ENCODE measurements at places on chromosomes 2 and 18.

DNA sequence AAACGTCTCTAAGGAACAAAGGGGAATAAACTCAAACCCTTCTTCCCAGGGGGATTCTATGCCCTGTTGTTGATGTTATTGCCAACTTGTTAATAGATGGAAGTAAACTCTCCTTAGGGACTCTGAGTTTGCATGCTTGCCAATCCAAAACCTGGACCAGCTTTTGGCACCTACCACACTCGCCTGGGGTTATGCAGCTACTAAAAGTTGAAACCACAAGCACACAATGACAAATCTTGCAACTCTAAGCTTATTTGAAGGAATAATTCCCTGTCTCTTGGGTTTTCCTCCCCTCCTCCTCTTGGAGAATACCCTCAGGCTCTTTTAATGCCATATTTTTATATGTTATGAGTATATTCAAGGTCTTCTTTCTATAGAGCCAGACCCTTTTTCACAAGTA lies 484.1 kb downstream of the FBXO15 start:
- no peak for DNase-seq

- no peak for DNase-seq
Observed at GRCh38 chr2:239121600-239122012, 273.7 kb downstream of the TWIST2 start.

DNA sequence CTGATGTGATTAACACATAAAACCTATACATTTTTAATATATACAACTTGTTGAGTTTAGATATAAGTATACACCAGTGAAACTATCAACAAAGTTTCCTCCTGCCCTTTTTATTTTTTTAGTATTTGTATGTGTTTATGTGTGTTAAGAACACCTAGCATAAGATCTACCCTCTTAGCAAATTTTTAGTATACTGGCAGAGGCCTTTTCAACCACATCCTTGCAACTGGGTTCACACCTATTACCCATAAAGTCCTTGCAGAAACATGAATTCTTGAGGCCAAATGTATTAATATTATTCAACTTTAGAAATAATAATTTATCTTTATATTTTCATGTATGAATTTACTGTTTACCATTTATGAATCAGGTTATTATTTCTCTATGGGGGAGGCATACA lies 119.7 kb upstream of the CRIM1 start:
- DNase-seq: no peak

DNA sequence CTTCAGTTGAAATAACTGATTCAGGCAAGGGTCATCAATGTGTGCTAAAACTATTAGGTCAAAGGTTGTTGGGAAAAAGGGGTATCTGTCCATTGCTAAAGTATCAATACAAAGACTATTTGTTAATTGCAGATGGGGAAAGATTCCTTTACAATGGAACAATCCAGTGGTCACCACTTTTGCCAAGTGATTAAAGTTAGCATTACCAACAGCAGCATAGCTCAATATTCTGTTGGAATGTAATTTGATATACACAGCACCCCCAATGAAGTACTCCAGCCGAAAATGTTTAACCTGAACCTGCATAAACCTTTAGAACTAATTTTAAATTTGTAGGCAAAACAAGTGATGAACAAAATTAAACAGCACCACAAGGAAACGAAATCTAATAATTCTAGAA lies 191.0 kb downstream of the TCF4 start:
- DNase-seq: no peak

- no peak for DNase-seq
Observed at GRCh38 chr2:158025255-158025996, 76.2 kb upstream of the UPP2 start.

GRCh38 chr2:43408407-43409160 lies 182.2 kb upstream of the ZFP36L2 start:
- DNase-seq: no peak

GRCh38 chr18:34990597-34990996 lies 50.6 kb upstream of the MAPRE2 start:
- DNase-seq: no peak

- DNase-seq: no peak
Observed at GRCh38 chr2:146984014-146984413, 860.8 kb upstream of the ACVR2A start.

DNA sequence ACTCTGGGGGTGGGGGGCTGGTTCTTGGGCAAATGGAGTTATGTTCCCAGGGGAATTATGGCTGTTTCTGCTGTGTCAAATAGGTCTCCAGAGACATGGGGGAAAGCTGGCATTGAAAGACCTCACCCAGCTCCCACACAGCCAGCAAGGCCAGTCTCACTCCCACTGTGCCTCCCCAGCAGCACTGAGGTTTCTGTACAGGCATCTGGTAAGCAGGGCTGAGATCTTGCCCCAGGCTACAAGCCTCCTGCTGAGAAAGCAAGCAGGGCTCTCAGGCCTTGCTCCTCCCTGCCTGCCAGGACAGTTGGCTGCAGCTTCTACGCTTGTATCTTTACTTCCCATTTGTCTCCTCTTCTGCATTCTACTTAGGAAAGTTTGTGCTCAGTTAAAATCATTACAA lies 50.5 kb upstream of the FHOD3 start:
- DNase-seq: no peak

- DNase-seq: no peak
Observed at GRCh38 chr2:150532879-150533278, 45.4 kb upstream of the RND3 start.

DNA sequence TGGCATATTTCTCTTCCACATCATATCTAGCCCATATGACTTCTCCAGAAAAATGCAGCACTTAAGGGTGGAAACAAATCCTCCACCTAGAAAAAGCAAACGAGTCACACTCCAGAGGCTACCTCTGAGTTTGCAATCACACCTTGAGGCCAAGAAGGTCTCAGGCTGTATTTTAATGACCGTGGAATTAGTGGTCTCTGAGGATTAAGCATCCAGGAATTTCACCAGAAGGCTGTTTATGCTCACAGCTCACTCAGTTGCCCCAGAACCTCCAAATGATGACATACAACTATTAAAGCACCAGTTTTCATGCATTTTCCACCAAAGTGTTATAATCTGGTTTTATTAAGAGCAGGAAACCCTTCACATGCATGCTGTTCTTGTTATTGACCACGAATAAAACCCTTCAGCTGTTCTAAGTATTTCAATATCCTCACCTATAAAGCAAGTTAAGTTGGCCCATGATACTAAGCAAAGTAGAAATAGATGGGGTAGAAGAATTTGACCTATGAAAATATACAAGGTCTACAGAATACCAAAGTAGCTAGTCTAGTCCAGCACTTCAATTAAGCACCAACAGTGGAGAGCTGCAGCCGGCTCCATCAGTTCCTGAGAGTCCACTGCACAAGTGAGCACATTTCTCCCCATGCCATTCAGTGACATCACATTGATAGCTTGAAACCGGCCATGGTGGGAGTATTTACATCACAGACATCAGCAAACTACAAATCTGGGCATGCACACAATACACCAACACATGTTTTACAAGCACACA lies 39.5 kb upstream of the SLC14A1 start:
- DNase-seq: no peak

DNA sequence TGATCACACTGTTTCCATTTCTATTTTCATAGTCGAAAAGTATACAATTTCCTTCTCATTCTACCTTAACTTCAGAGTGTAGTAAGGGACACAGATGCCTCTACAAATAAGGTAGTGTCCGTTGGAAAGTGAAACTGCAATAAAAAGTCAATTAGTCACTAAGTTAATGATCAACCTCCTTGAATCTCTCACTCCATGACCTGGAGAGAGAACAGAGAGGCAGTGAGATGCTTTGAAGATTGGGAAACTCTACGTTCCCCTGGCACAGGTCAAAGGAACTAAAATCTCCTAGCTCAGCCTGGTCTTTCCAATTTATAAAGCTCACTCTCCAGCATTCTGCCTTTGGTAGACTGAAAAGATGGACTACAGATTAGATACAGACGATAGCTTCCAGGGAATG lies 153.8 kb upstream of the ACAA2 start:
- DNase-seq: no peak

DNA sequence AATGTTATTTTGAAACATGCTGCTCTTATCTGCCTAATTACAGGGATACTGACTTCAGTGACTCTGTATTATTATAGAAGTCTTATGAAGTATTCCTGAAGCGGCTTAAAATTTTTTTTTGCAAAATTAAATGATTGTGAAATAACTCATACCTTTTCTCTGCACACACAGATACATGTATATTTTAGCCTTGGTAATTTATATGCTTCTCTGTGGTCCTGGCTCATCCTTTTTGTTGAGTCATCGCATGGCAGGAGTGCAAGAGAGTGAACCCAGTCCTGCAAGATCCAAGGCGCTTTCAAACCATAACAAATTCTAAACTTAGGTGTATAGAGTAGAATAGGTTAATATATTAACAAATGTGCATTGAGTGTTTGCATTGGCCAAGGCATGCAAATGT lies 8.6 kb downstream of the CCNT2 start:
- DNase-seq: no peak

DNA sequence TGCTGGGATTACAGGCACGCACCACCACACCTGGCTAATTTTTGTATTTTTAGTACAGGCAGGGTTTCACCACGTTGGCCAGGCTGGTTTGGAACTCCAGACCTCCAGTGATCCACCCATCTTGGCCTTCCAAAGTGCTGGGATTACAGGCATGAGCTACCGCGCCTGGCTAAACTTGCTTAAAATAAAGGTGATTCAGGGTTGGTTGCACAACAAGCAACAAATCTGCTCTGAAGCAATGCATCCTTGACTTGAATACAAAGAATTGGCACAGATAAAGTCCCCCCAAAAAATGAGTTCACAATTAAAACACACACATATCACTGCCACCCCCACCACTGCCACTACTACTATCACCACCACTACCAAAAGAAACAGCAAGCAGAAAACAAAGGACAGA lies 34.9 kb downstream of the CCDC88A start:
- no peak for DNase-seq

GRCh38 chr2:156532989-156533388 lies 96.8 kb downstream of the GPD2 start:
- DNase-seq: no peak

GRCh38 chr2:15084826-15085489 lies 452.4 kb downstream of the LRATD1 start:
- no peak for DNase-seq

DNA sequence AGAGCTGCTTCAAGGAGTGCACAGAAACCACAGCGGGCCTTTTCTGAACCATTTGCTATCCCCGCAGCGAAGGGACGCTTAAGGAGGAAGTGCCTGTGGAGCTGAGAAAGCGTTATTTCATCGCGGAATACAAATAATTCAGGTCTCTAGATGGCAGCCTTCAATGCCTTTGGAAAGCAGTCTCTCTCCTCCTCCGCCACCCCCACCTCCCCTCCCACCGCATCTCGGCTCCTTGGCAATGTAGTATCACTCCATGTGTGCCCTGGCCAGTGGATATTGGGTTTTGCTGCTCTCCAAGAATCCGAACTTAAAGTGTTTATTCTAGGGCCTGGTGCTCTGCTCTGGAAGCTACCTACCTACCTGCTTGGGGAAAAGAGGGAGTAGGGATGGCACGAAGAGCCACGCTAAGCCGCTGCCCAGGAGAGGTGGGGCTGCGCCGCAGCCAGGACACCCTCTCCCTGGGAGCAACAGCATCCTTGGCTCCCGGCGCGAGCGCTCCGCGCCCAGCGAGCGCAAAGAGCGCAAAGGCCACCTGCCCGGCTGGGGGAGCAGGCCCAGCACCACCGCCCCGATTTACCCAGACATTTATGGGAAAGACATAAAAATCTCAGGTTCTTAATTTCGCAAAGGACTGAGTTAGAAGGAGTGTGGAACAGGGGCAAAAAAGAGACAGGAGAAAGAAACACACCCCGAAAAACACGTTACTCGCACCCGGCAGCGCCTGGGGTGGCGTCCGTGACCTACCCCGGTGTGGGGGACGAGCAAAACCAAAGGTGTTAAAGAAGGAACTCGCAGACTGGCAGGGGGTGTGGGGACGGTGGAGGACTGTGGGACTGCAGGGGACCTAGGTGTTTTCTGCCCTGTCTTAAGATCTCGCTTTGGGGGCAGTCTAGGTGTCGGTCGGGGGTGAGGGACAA lies 1.0 kb downstream of the SPHKAP start:
- no peak for DNase-seq

DNA sequence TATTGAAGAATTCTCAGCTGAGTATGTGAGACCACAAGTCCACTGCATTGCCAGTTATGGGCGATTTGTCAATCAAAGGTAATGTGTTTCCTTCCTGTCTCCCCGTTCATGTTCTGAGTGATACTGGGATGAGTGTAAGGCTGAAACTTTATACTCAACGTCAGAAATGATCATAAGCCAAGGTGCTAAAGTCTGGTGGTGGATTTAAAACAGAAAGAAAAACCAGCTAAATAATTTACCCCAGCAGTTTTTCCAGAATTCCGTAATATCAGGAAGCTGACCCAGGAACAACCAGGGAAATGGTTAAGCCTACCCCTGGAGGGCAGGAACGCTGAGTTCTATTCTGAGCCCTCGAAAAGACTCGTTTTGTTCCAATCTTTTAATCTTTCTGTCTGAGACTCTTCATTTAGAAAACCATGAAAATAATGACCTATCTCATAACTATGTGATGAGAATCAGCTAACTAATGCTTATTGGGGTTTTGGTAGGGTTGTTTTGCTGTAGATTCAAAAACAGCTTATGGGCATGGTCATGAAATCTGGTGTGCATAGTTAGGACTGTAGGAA lies 149.6 kb downstream of the LAMA3 start:
- no peak for DNase-seq

GRCh38 chr2:176461098-176461808 lies 192.0 kb downstream of the MTX2 start:
- no peak for DNase-seq

GRCh38 chr18:78090584-78090983 lies 840.9 kb downstream of the GALR1 start:
- no peak for DNase-seq

DNA sequence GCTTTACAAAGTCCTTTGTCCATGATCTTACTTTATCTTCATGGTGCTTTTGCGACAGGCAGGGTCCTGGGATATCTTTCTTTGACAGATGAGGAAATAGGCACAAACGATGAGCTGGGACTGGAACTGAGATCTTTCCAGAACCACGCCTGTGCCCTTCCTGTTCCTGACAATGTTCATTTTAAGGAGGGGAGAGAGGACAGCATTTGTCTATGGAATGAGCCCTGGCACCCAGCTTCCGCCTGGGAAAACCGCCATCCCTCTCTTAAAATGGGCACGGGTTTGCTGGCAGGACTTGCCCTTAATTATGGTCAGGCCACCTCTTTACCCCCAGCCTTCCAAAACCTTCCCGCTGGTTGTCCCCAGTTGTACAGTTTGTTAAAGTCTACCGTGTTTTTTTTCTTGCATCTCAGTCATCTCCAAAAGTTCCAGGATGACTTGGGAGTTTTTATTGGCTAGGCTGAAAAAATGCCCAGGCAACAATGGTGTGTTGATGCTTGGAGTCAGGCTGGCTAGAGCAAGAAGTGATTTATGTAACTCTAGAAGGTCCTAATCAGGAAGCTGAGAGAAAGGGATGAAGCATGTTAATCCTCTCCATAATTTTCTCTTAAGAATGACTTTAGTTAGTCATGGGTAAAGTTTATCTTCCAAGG lies 264.9 kb upstream of the EPAS1 start:
- no peak for DNase-seq

- no peak for DNase-seq
Observed at GRCh38 chr2:23530206-23530908, 145.4 kb downstream of the KLHL29 start.

- no peak for DNase-seq
Observed at GRCh38 chr2:232376713-232377112, 1.8 kb upstream of the ALPP start.

Measured in GM12891 (cell line).